ENCODE measurements at places on chromosomes 6 and 20.

DNA sequence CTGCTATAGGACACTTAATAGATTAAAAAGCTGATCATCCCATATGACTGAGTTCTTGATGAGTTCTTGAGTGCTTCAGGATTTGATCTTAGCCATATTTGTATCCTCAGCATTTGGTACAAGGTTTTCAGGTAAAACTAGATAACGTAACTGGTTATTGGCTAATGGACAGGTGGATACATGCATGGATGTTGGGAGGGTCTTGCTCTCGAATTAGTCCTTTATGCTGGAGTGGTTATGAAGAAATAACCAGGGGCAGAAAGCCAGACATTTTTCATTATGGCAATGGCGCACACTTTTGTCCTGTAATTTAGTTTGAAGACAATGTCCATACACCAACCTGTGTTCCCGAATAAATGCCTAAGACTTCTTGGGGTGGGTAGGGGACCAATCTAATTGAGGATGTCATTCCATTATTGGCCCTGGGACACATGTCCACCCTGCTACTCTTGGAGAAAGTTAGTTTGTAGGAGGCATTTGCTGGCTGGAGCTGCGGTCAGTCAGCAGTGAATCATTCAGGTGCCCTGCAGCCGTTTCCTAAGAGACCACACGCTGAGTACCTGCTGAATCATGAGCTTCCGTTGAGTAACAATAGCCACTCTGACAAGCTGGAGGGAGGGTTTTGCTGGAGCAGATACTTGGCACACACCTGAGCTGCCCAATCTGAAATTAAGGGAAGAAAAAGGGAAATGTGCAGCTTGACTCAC lies 194.4 kb downstream of the FOXA2 start:
- no peak for DNase-seq

DNA sequence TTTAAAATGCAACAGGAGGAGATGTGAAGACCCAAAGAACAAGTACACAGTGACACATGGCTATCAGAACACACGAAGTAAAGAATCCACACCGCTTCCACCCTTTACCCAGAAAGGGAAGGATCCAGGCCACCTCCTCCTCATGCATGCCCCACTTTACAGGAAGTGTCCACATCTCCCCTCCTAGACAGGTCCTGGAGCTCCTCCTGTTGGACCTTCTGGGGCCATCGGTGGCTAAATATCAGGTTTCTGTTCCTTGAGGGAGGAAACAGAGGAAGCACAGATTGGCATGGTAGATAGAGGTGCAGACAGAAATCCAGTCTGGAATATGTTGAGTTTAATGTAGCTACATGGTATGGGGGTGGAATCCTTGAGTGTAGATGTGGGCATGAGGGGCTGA lies 10.9 kb downstream of the NINL start:
- no peak for DNase-seq

DNA sequence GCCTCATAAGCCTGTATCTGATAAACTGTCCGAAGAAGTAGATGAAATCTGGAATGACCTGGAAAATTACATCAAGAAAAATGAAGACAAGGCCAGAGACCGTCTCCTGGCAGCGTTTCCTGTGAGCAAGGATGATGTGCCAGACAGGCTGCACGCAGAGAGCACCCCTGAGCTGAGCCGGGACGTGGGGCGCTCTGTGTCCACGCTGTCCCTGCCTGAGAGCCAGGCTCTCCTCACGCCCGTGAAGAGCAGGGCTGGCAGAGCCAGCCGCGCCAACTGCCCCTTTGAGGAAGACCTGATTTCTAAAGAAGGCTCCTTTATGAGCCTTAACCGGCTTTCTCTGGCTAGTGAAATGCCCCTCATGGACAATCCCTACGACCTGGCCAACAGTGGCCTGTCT lies 33.9 kb upstream of the MTHFD1L start:
- DNase-seq: no peak

- DNase-seq: no peak
Observed at GRCh38 chr20:5569021-5569420, 181.2 kb upstream of the SHLD1 start.

DNA sequence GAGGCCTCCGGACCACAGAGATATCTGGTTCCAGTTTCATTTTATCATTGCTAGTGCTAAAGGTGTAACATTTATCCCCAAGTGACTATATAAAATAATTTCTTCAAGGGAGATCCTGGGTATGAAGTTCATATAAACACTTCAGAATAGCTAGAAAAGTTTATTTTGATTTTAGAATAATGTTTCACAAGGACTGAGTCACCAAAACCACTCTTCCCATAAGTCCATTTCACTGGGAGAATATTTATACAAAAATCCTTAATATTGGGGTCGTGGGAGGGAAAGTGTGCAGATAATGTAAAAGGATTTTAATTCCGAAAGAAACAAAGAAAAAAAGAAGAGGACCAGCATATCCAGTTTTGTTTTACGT lies 128.1 kb downstream of the ISM1 start:
- no peak for DNase-seq

DNA sequence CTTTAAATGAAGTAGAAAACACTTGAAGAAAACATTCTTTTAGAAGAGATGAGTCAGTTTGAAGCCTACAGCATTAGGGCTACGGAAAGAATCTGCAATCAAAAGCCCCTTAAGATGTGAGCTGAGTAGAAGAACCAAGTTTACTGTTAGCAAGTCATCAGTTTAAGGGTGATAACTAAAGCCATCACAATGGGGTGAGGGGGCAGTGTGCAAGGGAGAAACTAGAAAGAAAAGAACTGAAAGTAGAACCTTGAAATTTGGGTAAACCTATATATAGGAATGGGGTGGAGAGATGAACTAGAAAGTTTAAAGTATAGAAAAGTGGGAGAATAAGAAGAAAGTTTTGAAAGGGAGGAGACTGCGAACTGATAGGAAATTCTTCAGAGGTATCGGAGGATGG lies 212.9 kb downstream of the COL19A1 start:
- no peak for DNase-seq

- DNase-seq: no peak
Observed at GRCh38 chr6:158839796-158840195, 20.6 kb upstream of the EZR start.

DNA sequence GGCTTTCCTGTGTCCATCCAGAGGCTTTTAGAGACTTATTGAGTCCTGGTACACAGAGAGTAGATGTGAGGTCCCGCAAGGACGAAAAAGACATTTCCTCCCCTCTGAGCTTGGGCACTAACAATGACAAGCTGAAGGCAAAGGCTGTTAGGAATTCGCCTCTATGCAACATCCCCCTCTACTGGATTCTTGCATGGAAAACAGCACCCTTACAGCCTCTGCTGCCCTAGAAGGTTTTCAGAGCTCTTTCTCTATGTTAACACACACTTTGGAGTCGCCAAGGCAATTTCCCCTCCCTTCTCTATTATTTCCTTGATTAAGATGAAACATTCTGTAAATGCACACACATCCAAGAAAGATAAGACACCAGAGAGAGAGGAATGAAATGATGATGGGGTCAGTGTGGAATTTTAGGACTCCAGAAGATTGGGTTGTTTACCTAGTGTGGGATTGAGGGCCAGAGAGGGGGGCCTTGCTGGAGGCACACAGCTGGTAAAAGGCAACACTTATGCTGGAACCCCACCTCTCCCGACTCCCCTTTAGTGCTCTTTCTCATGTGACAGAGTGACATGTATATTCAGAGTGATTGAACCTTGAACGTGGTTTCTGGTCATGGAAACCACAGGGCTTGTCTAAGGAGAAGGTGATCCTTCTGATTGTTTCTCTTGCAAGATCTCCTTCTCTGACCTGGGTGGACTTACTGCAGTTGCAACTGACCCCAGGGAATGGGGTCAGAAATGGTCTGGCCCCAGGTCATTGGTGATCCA lies 300.7 kb downstream of the CLIC5 start:
- DNase-seq: no peak

- no peak for DNase-seq
Observed at GRCh38 chr20:50659975-50660670, 31.2 kb downstream of the RIPOR3 start.

DNA sequence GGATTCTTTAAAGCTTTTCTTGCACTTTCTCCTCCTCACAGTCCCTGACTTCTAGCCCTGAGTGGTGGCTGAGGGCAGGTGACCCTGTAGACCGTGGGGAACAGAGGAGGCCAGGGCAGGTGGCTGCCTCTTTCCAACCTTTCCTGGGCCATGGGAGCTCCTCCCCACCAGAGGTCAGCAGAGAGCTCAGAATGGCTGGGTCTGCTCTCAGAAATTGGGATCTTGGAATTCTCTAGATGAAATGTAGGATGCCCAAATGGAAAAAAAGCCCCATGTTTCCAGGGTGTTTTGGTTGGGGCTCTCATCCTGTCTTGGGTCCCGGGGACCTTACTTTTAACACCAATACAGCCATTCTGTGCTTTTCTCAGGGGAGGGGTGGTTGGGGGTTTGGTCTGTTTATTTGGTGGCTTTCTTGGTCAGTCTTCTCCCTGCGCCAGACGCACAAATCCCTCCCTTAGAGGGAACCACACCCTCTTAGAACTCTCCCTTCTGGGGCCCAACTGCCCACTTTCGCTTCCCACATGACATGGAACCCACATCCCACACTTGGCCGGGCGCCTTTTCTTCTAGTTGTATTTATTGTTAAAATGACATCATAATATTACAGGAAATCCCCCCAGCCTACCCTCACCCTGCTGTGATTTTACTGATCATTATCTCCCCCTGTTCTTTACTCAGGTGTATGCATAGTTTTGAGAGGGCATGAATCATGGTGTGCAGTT lies 17.9 kb downstream of the GNAS start:
- no peak for DNase-seq

DNA sequence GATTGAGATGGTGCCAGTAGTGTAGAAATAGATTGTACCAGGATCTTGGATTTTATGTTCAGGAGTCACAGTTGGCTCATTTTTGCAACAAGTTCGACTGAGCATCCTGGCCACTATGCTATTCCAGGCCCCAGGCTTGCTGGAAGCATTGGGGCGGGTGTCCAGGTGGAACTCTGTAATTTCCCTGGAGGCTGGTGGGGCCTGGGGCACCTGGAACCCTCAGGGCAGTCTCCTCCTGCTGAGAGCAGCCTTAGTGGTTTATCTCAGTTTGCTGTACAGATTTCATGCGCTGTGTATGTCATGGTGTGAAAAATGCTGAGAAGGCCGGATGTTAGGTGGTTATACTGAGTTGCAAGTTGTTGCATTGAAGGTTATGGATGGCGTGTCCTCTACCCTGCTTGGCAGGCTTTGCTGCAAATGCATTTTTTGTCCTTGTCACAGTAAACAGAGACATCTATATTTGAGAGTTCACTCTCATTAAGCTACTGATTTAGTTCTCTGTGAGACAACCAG lies 135.1 kb upstream of the MYLIP start:
- no peak for DNase-seq

- no peak for DNase-seq
Observed at GRCh38 chr6:53641348-53641747, 24.2 kb downstream of the KLHL31 start.

DNA sequence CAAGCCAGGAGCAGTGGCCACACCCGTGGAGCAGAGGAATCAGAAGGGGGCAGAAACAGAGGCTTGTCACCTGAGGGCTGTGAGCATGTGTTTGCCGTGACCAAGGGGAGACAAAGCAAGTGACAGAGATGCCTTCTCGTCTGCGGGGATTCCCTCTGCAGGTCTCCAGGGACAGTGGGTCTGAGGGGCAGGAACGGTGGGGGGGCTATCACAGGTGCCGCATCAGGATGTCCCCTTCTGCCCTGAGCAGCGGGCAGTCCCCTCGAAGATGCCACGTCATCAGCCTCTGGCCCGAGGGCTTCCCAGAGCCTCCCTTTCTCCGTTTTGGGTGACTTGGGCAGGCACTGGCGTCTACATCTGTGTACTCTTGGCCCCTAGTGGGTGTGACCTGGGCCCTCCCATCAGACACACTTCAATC lies 338.7 kb downstream of the PREX1 start:
- DNase-seq: no peak

- DNase-seq: no peak
Observed at GRCh38 chr6:46310196-46310595, 139.4 kb upstream of the ENPP5 start.

- DNase-seq: no peak
Observed at GRCh38 chr6:56946368-56946767, 8.5 kb upstream of the BEND6 start.

DNA sequence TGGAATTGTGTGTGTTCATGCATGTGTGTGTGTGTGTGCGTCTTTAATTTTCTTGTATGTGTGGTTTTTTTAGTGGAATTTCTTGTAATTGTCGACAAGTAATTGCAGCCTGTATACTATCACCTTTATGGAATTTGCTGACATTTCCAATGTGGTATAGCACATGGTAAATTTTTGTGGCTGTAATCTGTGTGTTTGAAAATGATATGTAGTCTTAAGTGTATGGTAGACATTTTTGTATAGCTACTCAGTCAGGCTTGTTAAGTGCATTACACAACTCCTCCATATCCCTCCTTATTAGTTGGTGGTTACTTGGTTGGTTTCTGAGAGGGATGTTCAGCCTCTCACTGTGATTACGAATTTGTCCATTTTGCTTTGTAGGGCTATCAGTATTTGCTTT lies 384.5 kb upstream of the HSF2 start:
- no peak for DNase-seq

DNA sequence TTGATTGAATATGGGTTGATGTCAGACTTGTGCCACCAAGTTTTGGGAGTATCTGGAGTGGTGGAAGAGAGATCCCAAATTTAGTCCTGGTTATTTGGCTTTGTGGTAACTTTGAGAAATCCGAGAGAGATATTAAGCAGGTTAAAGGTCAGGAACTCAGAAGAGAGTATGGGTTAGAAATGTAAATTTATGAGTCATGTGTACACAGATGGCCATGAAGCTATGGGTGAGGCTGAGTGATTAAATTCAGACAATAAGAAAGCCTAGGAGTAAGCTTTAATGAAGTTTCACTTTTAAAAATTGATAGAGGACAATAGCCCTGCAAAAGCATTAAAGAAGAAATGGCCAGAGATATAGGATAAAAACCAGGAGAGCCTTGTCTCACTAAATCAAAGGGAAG lies 14.3 kb downstream of the RIMS1 start:
- DNase-seq: no peak

DNA sequence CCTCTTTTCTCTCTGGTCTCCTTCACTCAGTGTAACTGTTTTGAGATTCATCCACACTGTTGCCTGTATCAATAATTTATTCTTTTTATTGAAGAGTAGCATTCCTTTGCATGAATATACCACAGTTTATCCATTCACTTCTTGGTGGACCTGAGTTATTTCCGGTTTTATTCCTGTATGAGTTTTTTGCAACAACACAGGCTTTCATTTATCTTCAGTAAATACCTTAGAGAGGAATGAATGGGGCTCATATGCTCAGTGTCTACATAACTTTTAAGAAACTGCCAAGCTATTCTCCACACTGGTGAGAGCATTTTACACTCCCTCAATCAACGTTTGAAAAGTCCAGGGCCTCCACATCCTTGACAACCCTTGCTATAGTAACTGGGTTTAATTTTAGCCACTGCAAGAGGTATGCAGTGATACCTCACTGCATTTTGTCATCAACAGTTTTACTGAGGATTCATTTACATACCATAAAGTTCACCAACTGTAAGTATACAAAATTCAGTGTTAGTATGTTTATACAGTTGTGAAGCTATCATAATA lies 154.6 kb downstream of the PDE10A start:
- DNase-seq: no peak

GRCh38 chr6:80642452-80642851 lies 536.0 kb downstream of the BCKDHB start:
- DNase-seq: no peak

- no peak for DNase-seq
Observed at GRCh38 chr6:14644381-14644780, 526.8 kb downstream of the CD83 start.

GRCh38 chr6:157587127-157587926 lies 206.3 kb downstream of the ZDHHC14 start:
- DNase-seq: no peak

- DNase-seq: no peak
Observed at GRCh38 chr6:5763871-5764270, 242.9 kb downstream of the NRN1 start.

All from activated T-helper 1 cell treated with anti-CD3 and anti-CD28 coated beads, Interleukin-2, amount 50 U/mL, for 16 hours (primary cell).